ENCODE measurements at places on chromosomes 3 and 15.

GRCh38 chr15:41921639-41922038 is 27.8 kb upstream of the SPTBN5 start:
- no peak for DNase-seq

DNA sequence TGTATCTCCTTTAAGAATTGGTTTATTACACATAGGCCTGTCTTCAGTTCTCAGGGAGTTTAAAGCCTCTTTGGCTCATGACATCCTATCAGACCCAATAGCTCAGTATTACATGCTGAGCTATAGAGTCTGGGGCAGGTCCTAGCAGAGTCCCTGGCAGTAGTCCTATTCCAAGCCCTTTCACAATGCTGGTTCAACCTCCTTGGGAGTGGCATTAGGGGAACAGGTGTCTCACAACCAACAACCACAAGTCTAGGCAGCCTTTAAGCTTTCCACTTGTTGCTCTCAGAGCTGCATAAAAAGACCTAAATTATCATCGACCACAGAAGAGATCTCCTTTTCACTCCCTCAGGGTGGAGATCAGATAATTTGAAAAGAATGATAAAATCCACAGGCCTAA is 22.8 kb upstream of the C2CD4B start:
- DNase-seq, result no peak

DNA sequence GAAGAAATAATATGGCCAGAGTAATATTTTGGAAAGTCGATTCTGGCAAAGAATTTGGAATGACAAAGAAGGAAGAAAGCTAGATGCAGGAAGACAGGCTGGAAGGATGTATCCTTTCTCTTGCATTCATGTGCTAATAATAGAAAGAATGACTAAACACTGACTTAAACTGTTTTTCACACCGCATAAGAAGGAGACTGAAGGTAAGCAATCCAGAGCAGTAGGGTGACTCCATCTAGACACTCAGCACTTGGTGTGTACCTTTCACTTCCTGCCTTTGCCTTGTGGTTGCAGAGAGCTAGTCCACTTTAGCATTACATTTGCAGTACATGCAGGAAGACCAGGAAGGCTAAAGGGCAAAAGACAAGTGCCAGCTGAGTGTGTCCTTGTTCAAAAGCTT is 234.6 kb downstream of the RBMS3 start:
- DNase-seq, result no peak

- DNase-seq, result no peak
Observed at GRCh38 chr15:83209333-83209732, 1.7 kb upstream of the HDGFL3 start.

DNA sequence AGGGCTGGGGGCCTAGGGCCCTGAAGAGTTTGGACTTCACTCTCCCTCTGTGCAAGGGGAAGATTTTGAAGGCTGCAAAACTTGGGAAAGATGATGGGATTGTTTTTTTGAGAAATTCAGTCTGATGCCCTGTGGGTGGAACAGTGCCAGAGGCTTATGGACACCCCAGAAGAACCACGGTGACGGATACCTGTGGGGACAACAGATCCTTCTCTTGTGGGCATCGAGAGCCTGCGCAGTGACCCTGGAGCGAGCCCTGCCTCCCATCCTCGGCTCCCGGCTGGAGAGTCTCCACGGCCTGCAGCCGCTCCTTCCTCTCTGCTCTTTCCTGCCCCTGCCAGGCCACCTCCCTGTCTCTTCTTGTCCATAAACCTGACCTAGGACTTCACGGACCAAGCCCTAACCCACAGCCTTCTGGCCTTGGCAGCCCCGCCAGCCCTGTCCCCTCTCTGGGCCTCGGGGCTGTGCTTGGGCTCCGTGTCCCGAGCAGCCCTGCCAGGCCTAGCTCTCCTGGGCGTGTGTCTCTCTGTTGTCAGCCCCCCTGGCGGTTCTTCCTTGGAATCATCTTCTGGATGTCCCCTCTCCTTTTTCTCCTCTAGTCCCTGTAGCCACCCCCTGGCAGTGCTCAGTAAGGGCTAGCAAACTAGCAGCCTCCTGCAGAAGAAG is 98.4 kb downstream of the VGLL4 start:
- no peak for DNase-seq

DNA sequence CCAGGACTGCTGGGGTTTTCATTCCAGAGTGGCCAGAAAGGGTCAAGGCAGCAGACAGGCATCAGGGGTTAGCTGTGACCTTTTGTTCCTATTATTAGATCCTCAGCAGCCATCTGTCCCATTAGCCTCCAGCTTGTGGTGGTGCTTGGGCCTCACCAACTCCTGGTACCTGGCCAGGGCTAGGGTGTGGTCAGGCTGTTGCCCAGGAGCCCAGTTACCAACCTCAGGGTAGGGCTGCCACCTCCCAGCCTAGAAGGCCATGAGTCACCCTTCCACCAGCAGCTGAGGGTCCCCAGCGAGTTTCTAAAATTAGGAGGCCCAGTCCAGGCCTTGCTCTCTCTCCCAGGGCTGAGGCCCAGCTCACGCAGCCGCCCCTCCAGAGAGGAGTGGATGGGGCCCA is 12.2 kb downstream of the TMEM43 start:
- DNase-seq, result no peak

- no peak for DNase-seq
Observed at GRCh38 chr3:143203848-143204247, 84.3 kb downstream of the CHST2 start.

DNA sequence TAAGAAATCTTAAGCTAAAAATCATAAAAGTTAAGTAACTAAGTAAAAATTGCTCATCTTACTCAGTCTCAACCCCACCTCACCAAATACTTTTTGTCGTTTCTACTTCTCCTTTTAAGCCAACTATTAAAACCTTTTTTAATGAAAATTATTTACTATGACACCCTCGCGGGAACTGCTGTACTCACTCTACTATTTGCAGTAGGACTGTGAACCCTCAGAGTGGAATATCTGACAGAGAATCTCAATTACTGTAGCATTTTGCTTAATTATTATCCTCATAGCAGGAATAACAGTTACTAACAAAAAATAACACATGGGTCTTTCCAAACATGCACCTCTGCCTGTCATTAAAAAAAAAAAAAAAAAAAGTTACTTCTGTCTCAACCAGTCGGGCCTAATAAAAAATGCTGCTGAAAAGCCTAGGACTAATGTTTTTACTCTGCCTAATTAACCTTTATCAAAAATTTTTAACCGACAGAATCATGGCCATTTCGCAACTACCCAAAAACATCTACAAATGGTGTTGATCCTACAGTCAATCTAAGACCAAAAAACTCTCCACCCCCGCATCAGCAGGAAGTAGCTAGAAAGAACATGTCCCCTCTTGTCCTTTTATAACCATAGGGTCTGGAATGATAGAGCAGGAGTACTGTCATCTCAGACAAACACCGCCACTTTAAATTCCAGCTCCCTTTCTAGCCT is 10.2 kb downstream of the ALDH1L1 start:
- DNase-seq, result no peak

DNA sequence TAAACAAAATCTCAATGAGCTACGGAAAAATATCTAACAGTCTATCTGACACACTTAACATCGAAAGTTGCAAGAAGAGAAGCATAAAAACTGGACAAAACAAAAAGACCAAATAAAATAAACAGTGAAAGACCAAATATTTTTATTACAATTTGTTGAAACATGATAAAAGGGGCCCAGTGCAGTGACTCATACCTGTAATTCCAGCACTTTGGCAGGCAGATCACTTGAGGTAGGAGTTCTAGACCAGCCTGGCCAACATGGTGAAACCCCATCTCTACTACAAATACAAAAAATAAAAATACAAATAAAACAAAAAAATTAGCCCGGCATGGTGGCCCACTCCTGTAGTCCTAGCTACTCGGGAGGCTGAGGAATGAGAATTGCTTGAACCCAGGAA is 914.0 kb upstream of the ALCAM start:
- no peak for DNase-seq

- no peak for DNase-seq
Observed at GRCh38 chr15:23736033-23736673, 49.0 kb upstream of the NDN start.

DNA sequence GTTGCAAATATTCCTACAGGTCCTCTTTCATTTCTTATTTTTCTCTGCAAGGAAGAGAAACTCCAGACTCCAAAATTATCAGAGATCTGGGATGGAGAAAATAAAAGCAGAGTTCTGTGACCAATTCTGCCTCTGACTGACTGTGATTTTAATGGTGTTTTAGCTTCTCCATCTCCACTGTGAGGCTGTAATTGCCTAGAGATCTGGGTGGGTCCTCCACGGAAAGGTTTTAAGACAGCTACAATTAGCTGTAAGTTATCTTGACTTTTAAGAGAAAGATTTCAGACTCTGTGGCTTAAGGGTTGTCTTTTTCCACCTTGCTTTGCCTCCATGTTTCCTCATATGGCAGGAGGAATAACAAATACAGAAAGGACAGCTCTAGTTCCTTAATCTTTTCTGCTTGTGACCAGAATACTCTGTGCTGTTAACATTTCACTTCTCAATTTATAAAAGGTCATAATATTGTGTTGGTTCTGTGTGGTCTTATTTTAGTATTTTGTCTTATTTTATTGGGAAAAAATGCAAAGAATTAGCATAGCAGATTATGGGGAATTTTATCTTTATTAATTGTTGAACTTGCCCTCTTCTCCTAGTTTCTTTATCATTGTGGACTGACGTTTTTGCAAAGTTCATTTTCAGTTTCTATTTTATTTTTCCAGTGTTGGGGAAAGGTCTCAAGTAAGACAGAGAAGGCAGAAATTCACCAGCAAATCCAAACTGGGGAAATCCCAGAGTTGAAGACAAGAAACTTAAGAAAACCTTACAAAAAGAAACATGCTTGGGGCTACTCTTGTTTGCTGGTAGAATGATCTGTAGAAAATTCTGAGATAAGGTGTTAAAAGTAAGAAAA is 157.9 kb downstream of the RAP2B start:
- no peak for DNase-seq

- DNase-seq, result no peak
Observed at GRCh38 chr3:97765336-97765735, 778 bp downstream of the ARL6 start.

DNA sequence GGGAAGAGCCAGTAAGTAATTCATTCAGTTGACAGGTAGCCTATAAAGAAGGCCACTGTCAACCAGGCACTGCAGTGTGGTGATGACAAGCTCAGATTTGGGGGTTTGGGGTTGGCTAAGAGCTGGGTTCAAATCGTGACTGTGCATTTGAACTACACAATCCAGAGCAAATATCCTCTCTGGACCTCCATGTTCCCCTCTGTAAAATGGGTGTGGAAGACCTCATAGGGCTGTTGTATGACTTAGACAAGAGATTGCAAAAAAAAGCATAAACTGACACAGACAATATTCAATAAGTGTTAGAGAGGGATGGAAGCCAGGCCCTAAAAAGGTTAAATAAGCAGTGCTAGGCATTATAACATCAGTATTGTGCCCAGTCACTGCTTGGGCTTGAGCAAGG is 59.7 kb upstream of the CTDSPL start:
- no peak for DNase-seq

- no peak for DNase-seq
Observed at GRCh38 chr3:178900029-178900646, 171.5 kb downstream of the ZMAT3 start.

- no peak for DNase-seq
Observed at GRCh38 chr3:63927422-63928280, 15.5 kb upstream of the SCAANT1 start.

GRCh38 chr3:127899766-127900165 is 15.3 kb upstream of the KBTBD12 start:
- no peak for DNase-seq

DNA sequence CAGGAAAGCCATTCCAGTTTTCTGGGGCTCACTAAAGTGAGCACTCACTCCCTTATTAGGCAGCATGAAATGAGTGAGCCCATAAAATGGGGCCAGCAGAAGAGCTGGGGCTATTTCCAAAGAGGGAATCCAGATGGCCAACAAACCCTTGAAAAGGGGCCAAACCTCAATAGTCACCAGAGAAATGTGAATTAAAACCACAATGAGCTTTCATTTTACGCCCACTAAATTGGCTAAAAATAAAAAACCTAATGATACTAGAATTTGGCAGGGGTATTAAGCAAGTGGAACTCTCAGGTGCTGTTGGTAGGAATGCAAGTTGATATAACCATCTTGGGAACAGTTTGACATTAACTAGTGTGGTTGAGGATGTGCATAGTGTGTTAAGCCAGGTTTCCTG is 42.1 kb upstream of the RAF1 start:
- no peak for DNase-seq

- DNase-seq, result peak; percentile 22
Observed at GRCh38 chr15:66251790-66252684, 1.5 kb downstream of the MEGF11 start.
